ENCODE measurements at places on chromosomes 1 and 21.
A peak's percentile ranks its signal among the peaks of the same experiment; 100 is the strongest.

GRCh38 chr1:69569175-69569541 lies 1.4 kb downstream of the LRRC7 start:
- no peak for DNase-seq

DNA sequence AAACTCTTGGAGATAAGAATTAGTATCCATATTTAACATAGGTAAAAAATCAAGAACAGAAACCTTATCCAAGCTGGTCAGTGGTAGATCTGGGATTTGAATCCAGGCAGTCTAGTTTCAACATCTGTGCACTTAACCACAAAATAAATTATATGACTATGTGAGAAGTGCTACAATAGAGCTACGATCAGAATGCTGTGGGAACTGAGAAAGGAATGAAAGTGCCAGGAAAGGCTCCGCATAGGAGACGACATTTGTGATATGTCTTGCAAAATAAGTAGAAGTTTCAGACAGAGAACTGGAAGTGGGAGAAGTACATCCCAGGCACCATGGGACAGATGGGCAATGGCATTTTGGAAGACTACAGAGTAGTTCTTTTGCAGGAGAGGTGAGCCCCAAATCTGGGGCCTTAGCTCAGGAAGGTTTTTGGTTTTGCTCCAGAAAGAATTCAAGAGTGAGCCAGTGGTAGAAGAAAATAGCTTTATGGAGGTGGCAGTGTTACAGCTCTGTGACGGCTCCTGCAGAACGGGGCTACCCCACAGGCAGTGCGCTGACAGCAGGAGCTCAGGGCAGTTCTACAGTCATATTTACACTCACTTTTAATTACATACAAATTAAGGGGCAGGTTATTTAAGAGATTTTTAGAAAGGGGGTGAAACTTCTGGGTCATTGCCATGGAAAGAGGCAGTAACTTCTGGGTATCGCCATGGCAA lies 25.5 kb upstream of the GJA5 start:
- no peak for DNase-seq

DNA sequence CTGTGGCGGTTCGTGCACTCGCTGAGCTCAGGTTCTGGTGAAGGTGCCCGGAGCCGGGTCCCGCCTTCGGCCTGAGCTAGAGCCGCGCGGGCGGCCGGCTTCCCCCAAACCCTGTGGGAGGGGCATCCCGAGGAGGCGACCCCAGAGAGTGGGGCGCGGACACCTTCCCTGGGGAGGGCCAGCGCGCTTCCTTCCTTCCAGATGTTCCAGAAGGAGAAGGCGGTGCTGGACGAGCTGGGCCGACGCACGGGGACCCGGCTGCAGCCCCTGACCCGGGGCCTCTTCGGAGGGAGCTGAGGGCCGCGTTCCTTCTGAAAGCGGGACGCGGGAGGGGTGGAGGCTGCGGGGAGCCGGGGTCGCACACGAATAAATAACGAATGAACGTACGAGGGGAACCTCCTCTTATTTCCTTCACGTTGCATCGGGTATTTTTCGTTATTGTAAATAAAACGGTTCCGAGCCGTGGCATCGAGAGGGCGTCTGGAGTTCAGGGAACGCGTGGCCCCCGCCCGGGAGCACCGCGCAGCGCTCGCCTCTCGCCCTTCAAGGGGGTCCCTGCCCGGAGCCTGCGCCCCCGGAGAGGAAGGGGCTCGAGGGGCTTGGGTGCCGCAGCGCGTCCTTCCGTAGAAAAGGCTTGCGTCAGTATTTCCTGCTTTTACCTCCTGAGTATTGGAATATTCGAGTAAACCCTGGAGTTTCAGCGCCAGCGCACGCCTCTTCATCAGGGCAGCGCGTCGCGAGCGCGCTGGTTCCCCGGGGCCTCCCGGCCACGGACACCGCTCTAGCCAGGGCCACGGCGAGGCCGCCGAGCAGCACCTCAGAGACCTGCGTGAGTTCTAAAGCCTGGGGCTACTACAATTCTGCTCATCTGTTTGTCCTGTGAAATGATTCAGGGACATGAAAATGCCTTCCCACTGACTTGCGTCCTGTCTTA lies 11.5 kb downstream of the YBEY start:
- DNase-seq, result no peak

DNA sequence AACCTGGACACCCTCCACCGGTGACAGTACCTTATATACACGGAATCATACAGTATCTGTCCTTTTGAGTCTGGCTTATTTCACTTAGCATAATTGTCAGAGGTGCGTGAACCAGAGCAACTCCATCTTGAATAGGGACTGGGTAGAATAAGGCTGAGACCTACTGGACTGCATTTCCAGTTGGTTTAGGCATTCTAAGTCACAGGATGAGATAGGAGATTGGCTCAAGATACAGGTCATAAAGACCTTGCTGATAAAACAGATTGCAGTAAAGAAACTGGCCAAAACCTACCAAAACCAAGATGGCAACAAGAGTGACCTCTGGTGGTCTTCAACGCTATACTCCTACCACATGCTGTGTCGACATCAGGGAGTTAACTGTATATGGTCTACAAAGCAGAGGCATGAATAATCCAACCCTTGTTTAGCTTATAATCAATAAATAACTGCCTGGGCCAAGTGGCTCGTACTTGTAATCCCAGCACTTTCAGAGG lies 1.4 kb upstream of the FDPS start:
- no peak for DNase-seq

- DNase-seq, result no peak
These were observed 116.6 kb upstream of the PRDX6 start for GRCh38 chr1:173360487-173361063.

GRCh38 chr1:216936779-216937178 lies 213.6 kb upstream of the ESRRG start:
- DNase-seq, result no peak

DNA sequence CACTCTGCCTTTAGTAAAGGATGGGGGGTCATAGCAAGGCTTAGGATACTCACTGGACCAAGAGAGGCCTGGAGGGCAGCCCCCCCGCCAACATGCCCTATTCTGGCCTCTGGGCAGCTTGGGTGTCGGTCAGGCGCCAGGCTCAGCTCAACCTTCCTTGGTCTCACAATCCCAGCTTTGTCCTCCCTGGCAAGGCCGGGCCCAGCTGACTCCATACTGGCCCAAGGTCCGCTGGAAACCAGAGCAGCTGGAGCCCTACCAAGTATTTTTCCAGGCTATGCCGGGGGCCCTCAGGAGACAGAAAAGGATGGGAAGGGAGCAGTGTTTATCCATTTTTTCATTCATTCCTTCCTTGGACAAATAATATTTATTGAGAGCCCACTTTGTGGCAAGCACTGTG lies 6.2 kb downstream of the FBXO2 start:
- DNase-seq, result no peak

- no peak for DNase-seq
These were observed 514 bp downstream of the FAM43B start for GRCh38 chr1:20552728-20553445.

GRCh38 chr1:47686731-47687630 lies 249.1 kb downstream of the FOXD2 start:
- no peak for DNase-seq

- DNase-seq, result no peak
These were observed 5.7 kb downstream of the RGS5 start for GRCh38 chr1:163197022-163197421.

DNA sequence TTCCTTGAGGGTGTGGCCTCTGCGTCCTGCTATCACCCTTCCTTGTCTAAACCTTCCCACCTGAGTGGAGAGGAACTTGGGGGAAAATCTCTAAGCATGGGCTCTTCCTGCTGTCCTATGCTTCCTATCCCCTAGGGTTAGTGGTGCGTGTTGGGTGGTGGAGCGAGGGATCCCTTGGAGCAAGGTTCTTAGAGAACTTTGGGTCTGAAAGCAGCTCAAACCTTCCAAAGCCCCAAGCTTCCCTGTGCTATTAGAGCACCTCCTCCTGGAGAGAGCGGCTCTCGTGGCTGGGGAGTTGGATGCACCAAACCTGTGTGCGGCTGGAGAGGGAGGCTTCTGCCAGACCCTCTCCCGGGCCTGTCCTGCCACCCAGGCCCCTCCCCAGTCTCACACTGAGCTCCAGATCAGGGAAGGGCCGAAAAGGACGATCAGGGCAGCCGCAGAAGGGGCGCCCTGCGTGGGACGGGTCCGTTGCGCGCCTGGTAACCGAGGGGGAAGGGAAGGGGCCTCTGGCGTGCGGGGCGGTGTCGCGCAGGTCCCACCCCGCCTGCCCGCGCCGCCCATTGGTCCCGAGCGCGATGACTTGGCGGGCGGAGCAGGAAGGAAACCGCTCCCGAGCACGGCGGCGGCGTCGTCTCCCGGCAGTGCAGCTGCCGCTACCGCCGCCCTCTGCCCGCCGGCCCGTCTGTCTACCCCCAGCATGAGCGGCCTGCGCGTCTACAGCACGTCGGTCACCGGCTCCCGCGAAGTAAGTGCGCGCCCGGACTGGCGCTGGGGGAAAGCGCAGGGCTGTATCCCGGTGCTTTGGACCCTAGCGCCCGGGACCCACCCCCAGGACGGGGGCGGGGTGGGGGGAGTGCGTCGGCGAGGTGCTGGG lies at the start of gene SH3BGRL3:
TSS of gene SH3BGRL3 (plus strand) at position 631 of the 877 bp plus-strand sequence. CDS start at position 701, 70 bp downstream.
- DNase-seq, result peak; percentile 70

DNA sequence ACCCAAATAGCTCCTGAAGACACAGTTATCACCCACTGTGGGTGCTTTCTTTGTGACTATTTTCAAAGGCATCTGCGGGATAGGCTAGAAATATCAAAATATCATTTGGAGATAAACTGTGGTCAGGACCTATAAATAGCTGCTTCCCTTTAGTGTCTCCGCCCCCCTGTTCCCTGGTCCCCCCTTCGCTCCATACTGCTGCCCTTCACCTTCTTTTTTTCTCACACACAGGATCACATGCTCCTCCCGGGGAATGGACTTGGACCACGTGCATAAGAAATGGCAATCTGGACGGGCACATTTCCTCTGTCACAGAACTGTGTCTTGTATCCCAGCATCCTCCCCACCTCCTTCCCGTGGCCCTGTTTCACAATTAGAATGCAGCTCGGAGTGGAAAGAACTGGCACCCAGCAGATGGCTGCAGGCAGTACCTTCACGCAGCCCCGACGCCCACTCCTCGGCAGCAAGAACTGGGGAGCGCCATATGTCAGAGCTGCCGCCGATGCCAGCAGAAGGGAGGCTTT lies 68.8 kb upstream of the SSX2IP start:
- no peak for DNase-seq

DNA sequence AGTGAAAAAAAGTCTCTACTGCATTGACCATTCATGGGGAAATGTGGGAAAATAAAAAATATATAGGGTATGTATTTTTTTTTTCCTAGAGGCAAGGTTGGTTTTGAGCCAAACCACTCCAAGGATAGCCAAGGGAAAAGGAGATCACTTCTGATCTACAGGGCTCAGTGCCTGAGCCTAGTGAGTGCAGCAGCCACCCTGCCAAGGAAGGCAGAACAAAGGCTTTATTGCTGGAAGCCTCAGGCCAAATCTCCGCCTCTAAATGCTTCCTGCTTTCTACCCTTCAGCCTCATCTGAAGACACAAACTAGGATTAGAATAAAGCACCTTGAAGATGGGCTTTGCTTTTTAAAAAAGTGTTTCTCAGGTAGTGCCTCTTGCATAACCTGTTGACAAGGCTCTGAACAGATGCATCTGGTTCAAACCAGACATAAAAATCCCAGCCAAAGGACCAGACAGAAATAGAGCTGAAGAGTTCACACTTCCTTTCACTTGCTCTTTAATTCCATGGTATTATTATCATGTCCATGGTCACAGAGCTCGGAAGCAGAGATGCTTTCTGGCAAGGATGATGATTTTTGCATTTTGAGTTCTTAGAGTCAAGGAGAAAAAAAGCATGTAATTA lies 10.5 kb downstream of the C1orf115 start:
- no peak for DNase-seq

GRCh38 chr1:6489383-6489765 lies 2.1 kb downstream of the PLEKHG5 start:
- DNase-seq, result no peak

DNA sequence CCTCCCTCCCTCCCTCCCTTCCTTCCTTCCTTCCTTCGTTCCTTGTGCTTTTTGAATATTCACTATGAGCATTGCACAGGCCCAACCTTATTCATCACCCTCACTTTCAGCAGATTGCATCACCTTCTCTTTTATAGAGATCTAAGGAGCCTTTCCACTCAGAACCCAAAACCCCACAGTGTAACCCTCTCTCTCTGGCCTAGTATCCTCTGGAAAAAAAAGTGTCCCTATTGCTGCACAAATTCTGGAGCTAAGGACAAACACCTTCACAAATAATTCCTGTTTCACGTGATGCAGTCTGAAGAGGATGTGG lies 25.6 kb downstream of the OR10J5 start:
- DNase-seq, result no peak

DNA sequence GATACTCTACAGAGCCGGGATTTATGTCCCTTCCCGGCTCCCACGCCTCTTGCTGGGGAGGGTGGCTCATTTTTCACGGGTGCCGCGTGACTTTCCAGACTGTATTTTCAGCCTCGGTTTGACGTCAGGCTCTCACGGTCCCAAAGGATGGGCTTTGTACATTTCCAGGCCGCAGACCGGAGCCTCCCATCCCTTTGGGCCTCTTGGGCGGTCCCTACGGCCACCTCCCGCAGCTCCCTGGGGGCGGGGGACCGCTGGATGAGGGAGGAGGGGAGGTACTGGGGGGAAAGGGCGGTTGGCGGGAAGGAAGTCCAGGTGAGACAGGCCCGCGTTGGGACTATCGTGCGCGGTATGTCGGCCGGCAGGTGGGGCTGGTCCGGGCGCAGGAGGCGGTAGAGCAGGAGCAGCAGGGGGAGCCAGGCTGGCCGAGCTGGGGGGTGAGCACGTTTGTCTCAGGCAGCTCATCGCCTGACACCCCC lies 17.9 kb downstream of the UBL4B start:
- DNase-seq, result no peak

DNA sequence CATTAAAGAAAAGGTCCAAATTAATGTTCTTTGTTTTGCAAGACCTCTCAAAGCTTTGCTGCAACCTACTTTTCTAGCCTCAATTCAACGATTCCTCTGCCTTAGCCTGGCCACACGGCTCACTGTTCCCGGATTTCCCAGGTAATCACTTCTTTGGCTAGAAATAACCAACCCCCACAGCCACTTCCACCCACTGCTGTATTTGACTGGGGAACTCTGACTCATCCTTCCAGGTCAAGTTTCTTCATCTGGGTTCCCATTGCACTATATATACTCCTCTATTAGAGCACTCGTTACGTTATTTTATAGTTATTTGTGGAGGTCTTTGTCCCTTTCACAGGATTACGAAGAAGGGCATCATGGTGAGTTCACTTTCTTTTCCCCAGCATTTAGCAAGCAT lies 185.9 kb downstream of the CACNA1E start:
- DNase-seq, result no peak

DNA sequence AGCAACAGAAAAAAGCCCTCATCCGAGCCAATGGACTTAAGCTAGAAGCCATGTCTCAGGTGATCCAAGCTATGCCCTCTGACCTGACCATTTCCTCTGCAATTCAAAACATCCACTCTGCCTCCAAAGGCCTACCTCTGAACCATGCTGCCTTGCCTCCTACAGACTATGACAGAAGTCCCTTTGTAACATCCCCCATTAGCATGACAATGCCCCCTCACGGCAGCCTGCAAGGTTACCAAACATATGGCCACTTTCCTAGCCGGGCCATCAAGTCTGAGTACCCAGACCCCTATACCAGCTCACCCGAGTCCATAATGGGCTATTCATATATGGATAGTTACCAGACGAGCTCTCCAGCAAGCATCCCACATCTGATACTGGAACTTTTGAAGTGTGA lies 20.7 kb downstream of the NR5A2 start:
- DNase-seq, result no peak

All from stimulated activated CD4-positive, alpha-beta T cell treated with anti-CD3 and anti-CD28 coated beads, TNF-alpha, amount 100 ng/mL, for 4 hours (primary cell).